CD8-positive, alpha-beta memory T cell (primary cell): ENCODE measurements at places on chromosomes 11 and 22. TPM values are rescaled to one million over a fixed set of nuclear protein-coding genes. Genes with fewer than 3 reads are reported as not detected.

Gene GRAMD1B
- total RNA-seq, result 27.9 TPM

Gene DNAJB7
- total RNA-seq, result not detected

DNA sequence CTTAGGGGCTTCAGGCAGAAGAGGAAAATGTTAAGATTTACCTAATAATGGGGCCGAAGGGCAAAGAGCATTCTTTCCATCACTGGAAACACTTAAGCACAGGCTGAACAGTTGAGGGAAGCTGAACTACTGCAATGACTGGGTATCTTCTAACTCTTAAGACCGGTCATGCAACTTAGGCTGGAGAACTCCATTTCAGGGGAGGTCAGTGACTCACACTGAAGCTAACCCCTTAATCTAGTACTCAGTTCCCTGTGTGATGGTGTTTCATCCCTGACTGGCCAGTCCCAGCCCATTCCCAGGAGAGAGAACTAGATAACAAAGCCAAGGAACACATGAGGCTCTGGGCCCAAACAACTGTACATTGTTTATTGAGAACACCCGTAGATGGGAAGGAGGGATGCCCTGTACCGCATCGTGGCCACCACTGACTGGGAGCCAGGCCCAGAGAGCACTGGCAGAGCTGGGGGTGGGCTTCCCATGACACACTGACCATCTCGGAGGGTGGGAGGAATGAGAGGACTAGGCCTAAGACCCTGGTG is 10.5 kb downstream of the RPL27A start:
- H3K27me3 ChIP-seq, result no peaks in the 10 kb centered on the region
- H3K27ac ChIP-seq, result no peak overlapping the region
- no peak for DNase-seq
- H3K4me1 ChIP-seq, result peaks cover 8% of the 10 kb centered on the region
- no peak overlapping the region for H3K4me3 ChIP-seq

- H3K36me3 ChIP-seq, result no peaks in the 10 kb centered on the region
- peaks cover 29% of the 10 kb centered on the region for H3K4me1 ChIP-seq
- H3K27ac ChIP-seq, result peak overlapping the region; percentile 93
- no peak for DNase-seq
- peak overlapping the region; percentile 60 for H3K4me3 ChIP-seq
- no peaks in the 10 kb centered on the region for H3K27me3 ChIP-seq
Measured at GRCh38 chr22:41092847-41093411, 537 bp downstream of the EP300 start.

Gene LGALS12
- not detected for total RNA-seq

DNA sequence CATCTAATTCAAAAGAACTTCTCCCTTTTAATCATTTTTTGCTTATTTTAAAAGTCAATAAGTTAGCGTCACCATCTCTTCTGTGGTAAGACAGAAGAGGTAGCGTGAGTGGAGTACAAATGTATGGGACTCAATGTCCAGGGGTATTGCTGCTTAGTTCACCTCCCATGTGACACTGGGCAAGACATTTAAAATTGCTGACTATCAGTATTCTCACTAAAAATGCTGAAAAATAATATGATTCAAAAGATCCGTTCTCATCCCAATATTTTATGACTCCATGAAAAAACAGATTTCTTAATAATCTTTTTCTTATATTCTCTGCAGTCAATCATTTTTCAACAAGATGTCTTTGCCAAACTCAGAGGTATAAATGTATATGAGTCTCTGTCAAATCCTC is 68.1 kb upstream of the LRRC4C start:
- no peak overlapping the region for H3K27ac ChIP-seq
- no peaks in the 10 kb centered on the region for H3K4me1 ChIP-seq
- no peak overlapping the region for H3K4me3 ChIP-seq

- no peaks in the 10 kb centered on the region for H3K36me3 ChIP-seq
- no peak for DNase-seq
- H3K4me1 ChIP-seq, result peaks cover 11% of the 10 kb centered on the region
Measured at GRCh38 chr22:22925805-22926369, 38.3 kb downstream of the IGLL5 start.

Gene C11orf52
- total RNA-seq, result not detected

Gene EXPH5
- total RNA-seq, result 0.85 TPM

DNA sequence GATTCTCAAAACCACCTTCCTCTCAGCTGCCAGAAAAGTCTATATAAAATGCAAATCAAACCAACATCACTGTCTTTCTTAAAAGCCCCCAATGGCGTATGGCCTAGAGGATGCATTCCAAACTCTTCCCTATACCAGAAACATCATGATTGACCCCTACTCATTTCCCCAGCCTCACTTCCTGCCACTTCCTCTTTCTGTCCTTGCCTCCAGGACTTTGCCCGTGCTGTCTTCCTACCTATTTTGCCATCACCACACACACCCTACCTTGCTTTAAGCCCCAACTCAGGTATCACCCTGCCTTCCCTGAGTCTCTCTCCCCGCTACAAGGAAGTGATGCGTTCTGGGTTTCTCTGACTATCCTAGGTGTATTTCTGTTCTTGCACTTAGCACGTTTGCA is 8.1 kb downstream of the POU2AF2 start:
- H3K4me1 ChIP-seq, result no peaks in the 10 kb centered on the region
- no peak overlapping the region for H3K4me3 ChIP-seq
- no peak overlapping the region for H3K27ac ChIP-seq
- no peaks in the 10 kb centered on the region for H3K36me3 ChIP-seq
- DNase-seq, result no peak
- H3K27me3 ChIP-seq, result no peaks in the 10 kb centered on the region

GRCh38 chr22:39150848-39151215 is 1.6 kb downstream of the CBX7 start:
- no peaks in the 10 kb centered on the region for H3K27me3 ChIP-seq
- H3K4me3 ChIP-seq, result peak overlapping the region; percentile 32
- no peak for DNase-seq
- peaks cover 67% of the 10 kb centered on the region for H3K4me1 ChIP-seq

- no peaks in the 10 kb centered on the region for H3K36me3 ChIP-seq
- peaks cover 24% of the 10 kb centered on the region for H3K27me3 ChIP-seq
- H3K4me1 ChIP-seq, result peaks cover 26% of the 10 kb centered on the region
- no peak overlapping the region for H3K27ac ChIP-seq
Measured at GRCh38 chr11:111541254-111542061, 938 bp downstream of the LAYN start.

DNA sequence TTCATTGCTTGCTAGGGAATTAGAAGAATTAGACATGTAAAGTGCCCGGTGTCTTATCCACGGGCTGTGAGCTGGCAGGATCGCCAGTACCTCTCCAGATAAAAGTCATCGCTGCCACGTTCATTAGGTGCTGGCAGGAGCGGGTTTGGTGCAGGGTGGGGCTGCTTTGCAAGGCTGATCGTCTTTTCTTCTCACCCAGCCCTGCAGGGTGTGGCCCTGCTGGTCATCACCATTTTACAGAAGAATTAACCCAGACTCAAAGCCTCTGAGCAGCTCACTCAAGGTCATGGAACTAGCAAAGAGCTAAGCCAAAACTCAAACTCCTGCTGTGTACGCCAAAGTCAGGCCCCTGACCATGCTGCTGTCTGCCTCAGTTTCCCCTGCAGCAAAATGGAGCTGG is 6.1 kb upstream of the FGF4 start:
- H3K4me1 ChIP-seq, result no peaks in the 10 kb centered on the region
- no peak for DNase-seq
- H3K4me3 ChIP-seq, result no peak overlapping the region
- H3K27me3 ChIP-seq, result no peaks in the 10 kb centered on the region
- no peaks in the 10 kb centered on the region for H3K36me3 ChIP-seq

Gene ALDH3B1
- total RNA-seq, result 0.20 TPM

Gene DENND6B
- 4.3 TPM for total RNA-seq

Gene DGCR6
- 1.2 TPM for total RNA-seq

GRCh38 chr11:80330264-80330663 is 889.4 kb upstream of the TENM4 start:
- no peak overlapping the region for H3K4me3 ChIP-seq
- no peaks in the 10 kb centered on the region for H3K4me1 ChIP-seq
- no peak for DNase-seq

Gene OR10A2
- total RNA-seq, result not detected

GRCh38 chr11:88315015-88315414 is 22.5 kb downstream of the CTSC start:
- H3K36me3 ChIP-seq, result no peaks in the 10 kb centered on the region
- no peak overlapping the region for H3K4me3 ChIP-seq
- H3K27ac ChIP-seq, result no peak overlapping the region
- H3K27me3 ChIP-seq, result no peaks in the 10 kb centered on the region
- no peaks in the 10 kb centered on the region for H3K4me1 ChIP-seq
- DNase-seq, result no peak

DNA sequence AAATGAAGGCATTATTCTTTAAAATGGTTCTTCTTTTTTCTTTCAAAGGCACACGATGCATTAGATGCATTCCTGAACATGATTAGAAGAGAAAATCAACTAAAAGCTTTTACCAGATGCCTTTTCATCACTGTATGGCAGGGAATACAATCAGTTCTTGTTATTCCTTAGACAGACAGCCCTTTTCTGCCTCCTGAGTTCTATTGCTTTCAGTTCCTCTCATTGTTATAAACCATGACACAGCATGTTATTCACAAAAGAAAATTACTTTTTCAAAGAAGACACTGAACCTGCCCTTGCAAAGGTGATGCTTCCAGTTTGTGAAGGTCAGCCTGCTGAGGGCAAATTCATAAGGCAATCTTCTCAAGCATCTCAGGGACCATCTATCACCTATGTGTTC is 70.1 kb downstream of the FAM181B start:
- no peak for DNase-seq
- H3K27me3 ChIP-seq, result no peaks in the 10 kb centered on the region
- H3K27ac ChIP-seq, result no peak overlapping the region

DNA sequence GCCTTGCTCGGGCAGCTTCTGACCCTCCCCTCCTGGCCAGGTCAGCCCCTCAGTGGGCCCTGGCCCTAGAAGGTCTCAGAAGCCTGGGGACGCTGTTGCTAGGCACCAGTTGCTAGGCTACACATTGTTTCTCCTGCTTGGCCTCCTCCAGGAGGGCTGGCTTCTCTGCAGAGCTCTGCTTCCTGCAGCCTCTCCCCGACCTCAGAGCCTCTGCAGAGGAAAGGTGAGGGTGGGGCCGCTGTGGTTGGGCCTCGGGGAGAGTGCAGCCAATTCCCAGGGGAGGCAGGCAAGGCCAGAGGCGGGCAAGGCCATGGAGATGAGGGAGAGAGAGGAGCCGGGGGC is 27.6 kb upstream of the LRRC10B start:
- H3K27ac ChIP-seq, result no peak overlapping the region
- H3K4me1 ChIP-seq, result peaks cover 8% of the 10 kb centered on the region
- DNase-seq, result no peak
- H3K36me3 ChIP-seq, result no peaks in the 10 kb centered on the region
- H3K27me3 ChIP-seq, result no peaks in the 10 kb centered on the region
- H3K4me3 ChIP-seq, result no peak overlapping the region

Gene SLC6A5
- not detected for total RNA-seq

- H3K4me1 ChIP-seq, result peaks cover 19% of the 10 kb centered on the region
- peaks cover 34% of the 10 kb centered on the region for H3K36me3 ChIP-seq
- DNase-seq, result no peak
- H3K27ac ChIP-seq, result no peak overlapping the region
Measured at GRCh38 chr11:47573321-47573720, 5.4 kb downstream of the KBTBD4 start.

Gene PRDX5
- 114 TPM for total RNA-seq

Gene DDTL
- total RNA-seq, result not detected

DNA sequence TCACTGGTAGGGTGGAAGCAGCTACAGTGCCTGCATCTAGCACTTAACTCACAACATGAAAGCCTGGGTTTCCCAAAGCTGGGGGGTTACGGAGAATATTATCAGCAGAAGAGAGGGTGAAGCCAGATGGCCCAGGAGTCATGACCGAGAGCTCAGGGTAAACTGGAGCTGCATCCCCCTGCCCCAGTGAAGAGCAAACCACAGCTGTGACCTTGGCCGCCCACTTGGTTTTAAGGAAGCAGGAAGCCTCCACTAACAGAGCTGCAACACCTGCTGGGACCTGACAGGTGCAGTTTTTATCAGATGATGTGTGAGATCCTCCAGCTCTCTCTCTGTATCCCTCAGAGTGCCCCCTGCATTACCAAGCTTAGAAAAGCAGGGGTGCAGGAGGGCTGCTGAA is 20.9 kb downstream of the TCP11L1 start:
- H3K27ac ChIP-seq, result no peak overlapping the region
- no peak for DNase-seq
- peaks cover 22% of the 10 kb centered on the region for H3K4me1 ChIP-seq
- H3K36me3 ChIP-seq, result peaks cover 9% of the 10 kb centered on the region
- no peaks in the 10 kb centered on the region for H3K27me3 ChIP-seq

DNA sequence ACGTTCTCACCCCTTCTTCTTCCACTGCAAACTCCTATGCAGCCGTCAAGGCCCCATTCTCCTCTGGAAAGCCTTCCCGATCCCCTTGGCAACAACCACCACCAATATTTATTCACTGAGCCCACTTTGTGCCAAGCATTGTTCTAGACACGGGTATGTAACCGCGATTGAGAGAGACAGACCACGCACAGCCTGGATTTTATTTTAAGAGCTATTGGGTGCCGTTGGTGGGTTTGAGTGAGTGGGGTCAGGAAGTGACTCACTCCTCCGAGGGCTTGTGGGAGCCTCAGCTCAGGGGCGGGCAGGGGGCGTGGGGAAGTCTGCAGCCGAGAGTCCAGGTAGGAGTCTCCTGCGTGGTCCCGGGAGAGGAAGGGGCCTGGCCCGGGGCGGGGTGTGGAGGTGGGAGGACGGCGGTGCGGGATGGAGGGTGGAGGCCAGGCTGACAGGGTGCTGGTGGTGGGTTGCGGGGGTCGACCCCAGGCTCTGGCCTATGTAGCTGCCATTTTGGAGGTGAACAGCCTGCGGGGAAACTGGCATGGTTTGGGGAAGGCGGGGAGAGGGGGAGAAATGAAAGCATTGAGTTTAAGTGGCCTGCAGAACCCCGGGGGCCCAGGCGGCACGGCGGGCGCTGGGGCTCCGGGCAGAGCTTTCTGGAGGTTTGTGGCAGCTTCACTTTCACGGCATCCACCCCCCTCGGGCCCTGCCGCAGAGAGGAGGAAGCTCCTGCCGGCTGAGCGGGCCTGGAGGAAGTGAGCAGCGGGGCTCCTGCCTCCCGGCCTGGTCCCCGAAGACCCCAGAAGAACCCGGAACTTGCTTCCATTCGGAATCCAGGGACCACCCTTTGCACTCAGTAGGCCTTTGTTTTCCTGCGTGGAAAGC is 547 bp downstream of the PARVG start:
- peak overlapping the region; percentile 61 for H3K4me3 ChIP-seq
- peaks cover 24% of the 10 kb centered on the region for H3K4me1 ChIP-seq
- peak; percentile 85 for DNase-seq
- H3K27me3 ChIP-seq, result no peaks in the 10 kb centered on the region
- H3K36me3 ChIP-seq, result peaks cover 14% of the 10 kb centered on the region

- H3K27me3 ChIP-seq, result peaks cover 5% of the 10 kb centered on the region
- no peaks in the 10 kb centered on the region for H3K36me3 ChIP-seq
- no peaks in the 10 kb centered on the region for H3K4me1 ChIP-seq
- no peak for DNase-seq
- no peak overlapping the region for H3K4me3 ChIP-seq
Measured at GRCh38 chr11:133977067-133977677, 20.4 kb upstream of the IGSF9B start.

GRCh38 chr22:42919199-42919598 is 62.1 kb upstream of the ARFGAP3 start:
- no peak overlapping the region for H3K4me3 ChIP-seq
- no peaks in the 10 kb centered on the region for H3K36me3 ChIP-seq
- no peaks in the 10 kb centered on the region for H3K27me3 ChIP-seq
- DNase-seq, result no peak
- H3K4me1 ChIP-seq, result peaks cover 4% of the 10 kb centered on the region
- no peak overlapping the region for H3K27ac ChIP-seq
